ENCODE measurements at places on chromosomes 4 and X.
A peak's percentile ranks its signal among the peaks of the same experiment; 100 is the strongest.

DNA sequence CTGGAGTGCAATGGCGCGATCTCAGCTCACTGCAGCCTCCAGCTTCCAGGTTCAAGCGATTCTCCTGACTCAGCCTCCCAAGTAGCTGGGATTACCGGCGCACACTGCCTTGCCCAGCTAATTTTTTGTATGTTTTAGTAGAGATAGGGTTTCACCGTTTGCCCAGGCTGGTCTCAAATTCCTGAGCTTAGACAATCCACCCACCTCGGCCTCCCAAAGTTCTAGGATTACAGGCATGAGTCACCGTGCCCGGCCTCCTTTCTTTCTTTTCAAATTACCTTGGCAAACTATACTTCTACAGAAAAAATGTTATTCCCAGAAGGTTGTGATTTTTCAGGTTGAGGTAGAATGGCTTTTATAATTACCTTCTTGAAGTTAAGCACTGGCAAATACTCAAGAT is 321.9 kb upstream of the PRPS2 start:
- no peak for DNase-seq

DNA sequence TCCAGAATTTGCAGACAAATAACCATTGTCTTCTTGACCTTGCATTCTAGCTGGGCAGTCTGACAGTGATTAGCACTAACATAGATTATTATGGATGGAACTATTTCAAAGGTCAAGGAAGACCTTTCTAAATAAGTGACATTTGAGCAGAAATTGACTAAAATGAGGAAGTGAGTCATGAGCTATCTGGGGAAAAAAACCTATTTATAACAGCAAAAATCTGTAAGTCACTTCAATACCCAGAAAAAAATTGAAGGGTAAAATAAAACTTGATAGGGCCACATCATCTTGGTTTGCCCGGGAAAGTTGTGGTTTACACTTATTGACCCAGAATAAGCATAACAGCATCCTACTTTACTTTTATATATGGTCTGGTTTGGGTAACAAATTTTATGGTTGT is 414.6 kb upstream of the HS3ST1 start:
- DNase-seq: no peak

GRCh38 chr4:185031611-185032010 is 13.3 kb downstream of the HELT start:
- DNase-seq: no peak

- no peak for DNase-seq
These were observed 51.4 kb upstream of the MSANTD1 start for GRCh38 chr4:3197366-3198105.

GRCh38 chrX:119757979-119758730 is at the start of gene SOWAHD:
SOWAHD (plus strand) TSS chrX:119758588; CDS start chrX:119758668, 80 bp downstream.
- no peak for DNase-seq

DNA sequence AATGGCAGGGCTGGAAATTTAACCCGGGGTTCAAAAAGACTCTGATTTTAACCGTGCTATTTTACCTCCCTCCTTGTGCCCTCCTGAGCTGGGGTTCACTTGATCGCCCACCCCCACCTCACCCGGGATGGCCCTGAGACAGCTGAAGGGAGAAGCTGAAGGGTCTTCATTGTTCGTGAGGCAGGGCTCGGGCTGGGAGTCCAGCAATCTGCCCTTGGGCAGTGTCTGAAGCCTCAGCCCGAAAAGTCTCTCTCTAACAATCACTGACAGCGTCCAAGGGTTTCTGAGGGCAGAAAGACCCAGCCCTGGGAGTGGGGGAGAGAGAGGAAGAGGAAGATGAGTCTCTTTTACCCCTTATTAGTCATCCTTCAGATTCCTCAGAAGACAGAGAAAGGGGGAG is 39.4 kb upstream of the PHOX2B start:
- DNase-seq: no peak

GRCh38 chr4:24517676-24518075 is 66.7 kb downstream of the DHX15 start:
- no peak for DNase-seq

DNA sequence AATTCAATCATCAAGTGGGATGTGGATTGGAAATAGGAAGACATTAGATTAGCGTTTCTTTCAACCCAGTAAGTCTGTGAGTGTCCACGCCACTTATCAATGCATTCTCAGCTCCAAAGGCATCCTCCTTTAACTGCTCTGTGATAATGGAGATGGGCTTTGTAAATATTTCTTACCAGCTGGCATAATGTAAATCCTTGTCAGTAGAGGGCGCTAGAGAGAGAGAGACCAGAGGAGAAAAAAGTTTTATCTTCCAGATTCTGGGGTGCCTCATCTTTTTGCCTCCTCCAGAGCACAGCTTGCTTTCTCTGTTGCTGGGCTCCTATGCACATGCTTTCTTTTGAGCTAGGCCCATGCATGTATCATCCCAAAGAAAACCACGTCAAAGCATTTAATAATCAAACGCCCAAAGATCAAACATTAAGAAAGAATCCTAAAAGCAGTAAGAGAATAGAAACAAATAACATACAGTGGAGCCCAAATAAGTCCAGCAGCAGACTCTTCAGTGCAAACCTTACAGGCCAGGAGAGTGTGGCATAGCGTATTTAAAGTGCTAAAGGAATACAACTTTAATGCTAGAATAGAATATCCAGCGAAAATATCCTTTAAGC is 9.6 kb upstream of the MTMR1 start:
- peak; percentile 25 for DNase-seq

DNA sequence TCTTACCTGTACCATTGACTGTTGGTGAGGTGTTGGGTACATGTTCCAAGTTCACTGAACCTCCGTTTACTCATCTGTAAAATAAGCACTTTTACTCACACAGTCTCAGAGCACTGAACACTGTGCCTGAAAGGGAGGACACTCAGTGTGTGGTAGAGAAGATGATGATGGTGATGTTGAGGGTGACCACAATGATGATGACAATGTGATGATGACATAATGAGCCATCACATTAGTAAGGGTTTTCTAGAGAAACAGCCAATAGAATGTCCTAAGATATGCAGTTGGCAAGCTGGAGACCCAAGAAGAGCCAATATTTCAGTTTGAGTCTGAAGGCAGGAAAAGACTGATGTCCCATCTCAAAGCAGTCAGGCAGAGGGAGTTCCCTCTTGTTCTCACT is 315.4 kb upstream of the IGFBP7 start:
- DNase-seq: no peak

DNA sequence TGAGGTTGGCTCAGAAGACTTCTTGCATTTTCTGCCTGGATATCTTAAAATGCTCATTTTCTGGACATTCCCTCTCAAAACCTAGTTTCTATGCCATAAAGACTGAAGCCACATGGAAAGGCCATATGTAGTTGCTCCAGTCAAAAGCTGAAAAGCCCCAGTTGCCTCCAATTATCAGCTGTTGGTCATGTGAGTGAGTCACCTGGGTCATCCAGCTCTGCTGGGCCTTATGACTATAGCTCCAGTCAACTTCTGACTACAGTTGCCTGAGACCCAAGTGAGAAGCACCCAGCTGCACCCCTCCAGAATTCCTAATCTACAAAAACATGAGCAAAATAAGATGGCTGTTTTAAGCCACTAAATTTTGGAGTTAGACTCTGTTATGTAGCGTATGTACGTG is 41.9 kb downstream of the HELQ start:
- peak; percentile 13 for DNase-seq

GRCh38 chrX:63349307-63349706 is 1.8 kb downstream of the SPIN4 start:
- DNase-seq: no peak

DNA sequence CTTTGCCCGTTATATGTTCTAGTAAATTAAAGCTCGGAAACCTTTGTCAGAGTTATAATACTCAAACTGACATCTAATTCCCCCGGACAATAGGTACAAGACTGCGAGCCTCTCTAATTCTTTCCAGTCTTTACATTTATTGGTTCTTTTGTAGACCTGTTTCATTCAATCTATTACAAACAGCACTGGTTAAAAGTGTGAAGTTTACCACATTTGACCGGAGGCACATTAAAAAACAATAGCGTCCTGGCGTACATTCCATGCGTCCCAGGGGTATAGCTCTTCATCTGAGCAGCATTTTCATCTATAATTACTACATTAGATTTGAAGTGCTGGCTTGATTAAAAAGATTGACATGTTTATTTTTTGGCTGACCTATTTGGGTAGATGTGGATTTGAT is 49.9 kb upstream of the TENM3 start:
- DNase-seq: no peak

- no peak for DNase-seq
These were observed 120.9 kb downstream of the ANKRD50 start for GRCh38 chr4:124591637-124592036.

DNA sequence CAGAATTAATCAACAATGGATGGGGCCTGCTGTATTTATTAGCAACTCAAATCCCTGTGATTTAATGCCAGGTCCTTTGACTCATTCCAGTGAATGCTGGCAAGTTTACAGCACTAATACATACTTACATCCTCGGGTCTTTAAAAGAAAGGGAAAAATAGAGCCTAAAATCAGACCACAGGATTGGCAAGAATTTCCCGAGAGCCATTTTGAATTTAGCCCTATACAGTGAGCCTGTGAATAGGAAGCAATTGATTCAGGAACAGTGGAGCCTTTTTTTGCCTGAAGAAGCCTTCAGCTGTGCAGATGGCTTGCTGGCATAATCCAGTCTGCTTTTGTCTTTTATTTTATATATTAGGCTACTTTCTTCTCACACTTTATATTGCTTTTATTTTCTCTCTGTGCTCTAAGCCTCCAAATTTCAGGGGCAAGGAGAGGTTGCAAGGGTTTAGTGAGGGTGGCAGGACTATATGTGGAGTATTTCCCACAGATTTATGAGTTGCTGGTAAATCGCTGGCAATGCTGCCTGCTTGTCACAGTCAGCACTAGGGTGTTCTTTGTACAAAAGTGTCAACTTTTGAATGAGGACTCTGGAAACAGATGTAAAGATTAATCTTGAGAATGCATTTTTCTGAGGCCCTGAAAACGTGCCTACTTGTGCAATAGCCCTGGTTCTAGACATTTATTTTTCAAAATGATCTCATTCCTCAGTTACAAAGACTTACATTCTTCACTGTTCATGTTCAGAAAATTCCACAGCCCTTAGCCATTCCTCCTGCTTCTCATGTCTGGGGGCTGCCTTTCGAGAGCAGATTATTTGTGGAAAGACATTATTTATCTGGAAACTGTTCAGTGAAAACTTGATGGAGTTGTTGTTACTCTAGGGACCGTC is 303.5 kb downstream of the SPRY1 start:
- DNase-seq: peak; percentile 76

DNA sequence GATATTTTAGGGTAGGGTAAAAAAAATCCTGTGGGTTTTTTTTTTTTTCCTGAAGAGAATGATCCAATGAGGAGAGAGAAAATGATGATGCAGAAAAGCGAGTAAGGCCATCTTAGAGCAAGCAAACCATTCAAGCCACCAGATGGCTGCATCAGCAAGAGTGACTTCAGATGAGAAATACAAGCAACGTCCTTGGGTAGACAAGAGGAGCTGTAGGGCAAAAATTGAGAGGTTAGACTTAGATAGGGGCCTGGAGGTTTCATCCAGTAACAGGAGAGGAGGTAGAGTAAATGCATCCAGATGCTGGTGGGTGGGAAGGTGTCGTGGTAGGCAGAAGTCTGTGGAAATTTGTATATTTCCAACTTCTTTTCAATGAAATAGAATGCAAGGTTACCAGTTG is 14.6 kb downstream of the FTHL17 start:
- DNase-seq: no peak

Measured in AG08396 (cell line).